ENCODE measurements at places on chromosomes 3 and 15.
A peak's percentile ranks its signal among the peaks of the same experiment; 100 is the strongest.

DNA sequence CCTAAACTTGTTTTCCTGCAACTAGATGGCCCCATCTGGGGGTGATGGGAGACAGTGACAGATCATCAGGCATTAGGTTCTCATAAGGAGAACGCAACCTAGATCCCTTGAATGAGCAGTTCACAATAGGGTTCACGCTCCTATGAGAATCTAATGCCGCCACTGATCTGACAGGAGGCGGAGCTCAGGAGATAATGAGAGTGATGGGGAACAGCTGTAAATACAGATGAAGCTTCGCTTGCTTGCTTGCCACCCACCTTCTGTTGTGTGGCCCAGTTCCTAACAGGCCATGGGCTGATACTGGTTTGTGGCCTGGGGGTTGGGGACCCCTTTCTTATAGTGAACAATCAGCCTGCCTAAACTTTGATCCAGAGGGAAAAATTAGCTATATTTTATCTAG lies 15.2 kb upstream of the C3orf49 start:
- DNase-seq = no peak

DNA sequence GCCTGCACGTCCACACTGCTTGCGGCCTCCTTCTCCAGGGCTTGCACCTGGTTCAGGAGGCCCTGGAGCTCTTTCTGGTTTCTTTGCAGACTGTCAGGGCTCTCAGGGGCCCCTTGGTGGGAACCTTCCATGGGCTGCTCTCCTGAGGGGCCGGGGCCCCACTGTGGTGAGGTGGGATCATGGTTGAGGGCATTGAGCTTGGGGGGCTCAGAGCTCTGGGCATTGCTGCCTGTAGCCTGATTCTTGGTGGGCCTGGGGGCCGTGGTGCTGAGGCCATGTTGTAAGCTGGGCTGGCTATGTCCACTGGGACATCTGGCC lies 7.5 kb downstream of the XIRP1 start:
- DNase-seq = no peak

DNA sequence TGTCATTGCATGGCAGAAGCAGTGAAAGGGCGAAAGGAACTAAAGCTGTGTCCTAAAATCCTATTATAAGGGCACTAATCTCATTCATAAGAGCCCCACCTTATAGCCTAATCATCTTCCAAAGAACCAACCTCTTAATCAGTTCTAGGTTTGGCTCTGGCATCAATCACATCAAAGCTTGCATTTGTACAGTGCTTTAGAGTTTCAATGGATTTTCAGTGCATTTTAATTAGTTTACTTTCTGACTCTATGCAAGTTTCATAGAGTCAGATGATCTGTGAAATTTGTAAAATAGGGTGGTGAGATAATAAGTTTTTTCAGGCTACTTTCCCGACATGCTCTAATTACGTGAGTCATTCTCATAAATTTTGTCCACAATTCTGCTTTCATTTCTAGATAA lies 341.1 kb downstream of the DIPK2A start:
- DNase-seq = no peak

DNA sequence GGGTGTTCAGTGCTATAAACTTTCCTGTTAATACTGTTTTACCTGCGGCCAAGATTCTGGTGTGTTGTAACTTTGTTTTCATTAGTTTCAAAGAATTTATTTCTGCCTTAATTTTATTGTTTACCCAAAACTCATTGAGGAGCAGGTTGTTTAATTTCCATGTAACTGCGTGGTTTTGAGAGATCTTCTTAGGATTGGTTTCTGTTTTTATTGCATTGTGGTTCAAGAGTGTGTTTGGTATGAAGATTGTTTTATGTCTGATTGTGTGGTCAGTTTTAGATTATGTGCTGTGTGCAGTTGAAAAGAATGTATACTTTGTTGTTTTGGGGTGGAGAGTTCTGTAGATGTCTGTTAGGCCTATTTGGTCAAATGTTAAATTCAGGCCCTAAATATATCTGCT lies 133.5 kb upstream of the GALNT15 start:
- no peak for DNase-seq

- DNase-seq = peak; percentile 87
These were observed 40.9 kb upstream of the SMAD3 start for GRCh38 chr15:67024314-67024997.

DNA sequence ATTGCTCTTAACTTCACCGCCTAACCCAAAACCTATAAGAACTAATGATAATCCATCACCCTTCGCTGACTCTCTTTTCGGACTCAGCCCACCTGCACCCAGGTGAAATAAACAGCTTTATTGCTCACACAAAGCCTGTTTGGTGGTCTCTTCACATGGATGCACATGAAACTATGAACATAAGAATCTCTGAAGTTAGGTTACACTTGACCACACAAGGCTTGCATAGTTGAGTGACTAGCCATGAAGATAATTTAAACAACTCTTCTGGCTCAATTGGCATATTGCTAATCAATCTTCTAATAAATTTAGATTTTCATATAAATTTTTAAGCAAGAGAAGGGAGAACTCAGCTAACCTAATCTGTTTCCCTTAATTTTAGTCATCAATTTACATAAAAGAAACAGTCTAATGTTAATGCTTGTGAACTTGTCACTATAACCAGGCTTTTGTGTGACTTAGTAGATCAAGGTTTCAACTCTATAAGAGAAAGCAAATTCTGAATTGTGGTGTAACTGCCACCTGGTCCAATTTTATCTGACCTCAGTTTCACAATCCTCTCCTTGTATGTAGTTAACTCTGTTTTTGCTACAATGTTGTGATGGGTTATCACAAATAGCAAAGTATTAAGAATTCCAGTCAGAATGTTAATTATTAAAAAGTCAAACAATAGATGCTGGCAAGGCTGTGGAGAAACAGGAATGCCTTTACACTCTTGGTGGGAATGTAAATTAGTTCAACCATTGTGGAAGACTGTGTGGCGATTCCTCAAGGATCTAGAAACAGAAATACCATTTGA lies 82.0 kb downstream of the HHLA2 start:
- no peak for DNase-seq

- no peak for DNase-seq
These were observed 18.5 kb downstream of the MINAR1 start for GRCh38 chr15:79450648-79451047.

DNA sequence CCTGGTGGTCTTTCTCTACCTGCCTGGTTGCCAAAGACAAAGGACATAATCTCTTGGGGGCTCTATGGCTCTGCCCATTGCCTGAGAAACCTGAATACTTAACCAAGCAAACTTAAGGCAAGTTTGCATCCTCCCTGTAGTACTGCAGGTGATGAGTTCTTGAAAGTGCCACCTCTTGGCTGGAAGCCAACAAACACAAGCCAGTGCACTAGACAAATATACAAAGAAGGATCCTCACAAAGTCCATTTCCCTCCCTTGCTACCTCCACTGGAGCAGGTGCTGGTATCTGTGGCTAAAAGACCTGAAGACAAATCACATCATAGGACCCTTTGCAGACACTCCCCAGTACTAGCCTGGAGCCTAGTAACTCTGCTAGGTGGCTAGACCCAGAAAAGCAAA lies 772.3 kb downstream of the SI start:
- DNase-seq = no peak

DNA sequence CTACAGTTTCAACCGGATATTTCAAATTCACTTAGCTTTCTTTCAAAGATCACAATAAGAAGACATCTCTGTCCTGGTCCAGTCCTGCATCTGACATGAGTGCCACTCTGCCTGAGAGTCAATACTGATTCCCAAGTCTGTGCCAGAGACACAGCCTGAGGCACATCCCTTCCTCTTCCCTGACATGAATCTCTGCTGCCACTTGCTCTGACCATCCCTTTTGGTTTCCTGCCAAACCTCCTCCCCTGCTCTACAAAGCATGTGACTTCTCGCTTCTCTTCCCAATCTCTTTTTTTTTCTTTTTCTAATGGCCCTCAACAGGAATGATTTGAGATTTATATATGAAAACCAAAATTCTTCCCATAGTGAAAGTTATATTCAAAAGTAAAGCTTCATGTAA lies 117.9 kb downstream of the MECOM start:
- DNase-seq = no peak

- no peak for DNase-seq
These were observed 6.7 kb upstream of the CMTM7 start for GRCh38 chr3:32384938-32385337.

DNA sequence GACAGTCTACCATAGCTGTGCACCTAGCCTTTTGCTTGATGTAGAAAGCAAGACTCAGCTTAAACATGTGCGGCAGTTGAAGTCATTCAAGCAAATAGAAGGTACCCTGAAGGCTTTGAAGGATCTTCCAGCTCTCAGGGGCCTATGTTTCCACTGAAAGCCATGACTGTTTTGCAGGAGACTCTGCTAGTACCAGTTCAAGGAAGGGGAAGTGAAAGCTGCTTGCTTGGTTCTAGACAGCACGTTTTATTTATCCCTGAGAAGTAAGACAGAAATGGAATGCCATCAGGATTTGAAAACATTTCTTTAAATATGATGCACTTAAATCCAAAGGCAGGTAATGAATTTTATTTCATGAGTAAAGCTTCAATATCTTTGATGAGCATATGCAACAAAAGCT lies 311.4 kb downstream of the PDCD6IP start:
- no peak for DNase-seq

- no peak for DNase-seq
These were observed 111.8 kb upstream of the TMC3 start for GRCh38 chr15:81485806-81486205.

GRCh38 chr3:23232016-23232415 lies 28.9 kb downstream of the UBE2E2 start:
- DNase-seq = no peak

DNA sequence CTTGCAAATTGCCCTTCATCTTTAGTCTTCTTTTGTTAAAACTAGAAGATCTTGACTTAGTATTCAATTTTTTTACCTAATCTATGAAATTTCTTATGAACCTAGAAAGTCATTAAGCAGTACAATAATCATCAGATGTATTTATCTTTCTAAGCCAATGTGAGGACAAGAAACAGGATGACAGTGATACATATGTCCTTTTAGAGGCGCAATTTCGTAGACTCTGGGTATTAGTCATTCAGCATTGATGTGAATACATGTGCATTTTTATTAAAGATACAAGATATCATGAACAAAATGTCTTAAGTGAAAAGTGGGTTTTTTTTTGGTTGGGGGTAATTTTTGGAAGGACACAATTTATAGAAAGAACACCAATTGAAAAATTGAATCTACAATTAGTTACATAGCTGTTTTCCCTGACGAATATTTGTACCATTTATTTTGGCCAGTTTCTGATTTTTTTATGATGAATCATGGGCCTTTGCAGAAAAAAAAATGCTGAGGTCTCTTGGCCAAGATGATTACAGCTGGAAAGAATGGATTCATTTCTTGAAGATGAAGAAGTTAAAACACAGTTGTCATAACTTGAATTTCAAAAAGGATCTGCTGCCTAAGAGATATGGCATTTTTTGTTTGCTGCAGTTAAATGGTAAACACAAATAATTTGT lies 48.9 kb upstream of the AGTR1 start:
- no peak for DNase-seq

- no peak for DNase-seq
These were observed 52.5 kb upstream of the CORO2B start for GRCh38 chr15:68526269-68526668.

DNA sequence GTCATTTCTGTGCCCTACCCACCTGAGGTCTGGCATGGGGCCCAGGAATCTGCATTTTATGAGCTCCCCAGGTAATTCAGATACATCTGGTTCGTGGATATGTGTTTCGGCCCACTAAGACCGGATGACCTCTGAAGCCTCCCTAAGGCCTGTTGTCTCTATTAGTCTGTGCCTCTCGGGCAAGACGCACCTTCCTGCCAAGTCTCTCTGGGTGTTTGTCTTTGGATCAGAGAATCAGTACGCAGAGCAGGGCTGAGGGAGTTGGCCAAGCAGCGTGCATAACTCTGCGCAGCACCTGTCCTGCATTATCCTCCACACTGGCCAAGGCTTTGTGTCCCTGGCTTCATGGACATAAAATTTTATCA lies 181.0 kb downstream of the THSD4 start:
- DNase-seq = peak; percentile 50

DNA sequence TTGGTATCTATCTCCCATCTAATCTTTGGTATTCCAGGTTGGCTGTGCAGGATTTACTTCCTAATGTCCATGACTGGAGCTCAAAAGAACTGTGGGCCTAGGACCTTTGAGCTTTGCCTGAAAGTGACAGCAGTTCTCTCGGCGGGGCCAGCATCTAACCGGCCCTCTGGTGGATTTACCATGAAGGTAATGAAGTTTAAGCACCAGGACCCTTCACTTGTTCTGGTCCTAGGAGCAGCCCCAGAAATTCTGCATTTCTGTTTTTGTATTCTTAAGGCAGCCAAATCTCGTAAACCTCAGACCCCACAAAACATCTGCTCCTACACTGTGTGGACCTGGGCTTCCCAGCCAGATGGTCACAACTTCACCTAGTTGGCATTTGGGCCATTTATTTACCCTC lies 13.0 kb downstream of the CALML4 start:
- no peak for DNase-seq

- no peak for DNase-seq
These were observed 48.0 kb downstream of the ARHGAP31 start for GRCh38 chr3:119342176-119342575.

GRCh38 chr15:46394463-46394862 lies 759.6 kb downstream of the SQOR start:
- DNase-seq = no peak

DNA sequence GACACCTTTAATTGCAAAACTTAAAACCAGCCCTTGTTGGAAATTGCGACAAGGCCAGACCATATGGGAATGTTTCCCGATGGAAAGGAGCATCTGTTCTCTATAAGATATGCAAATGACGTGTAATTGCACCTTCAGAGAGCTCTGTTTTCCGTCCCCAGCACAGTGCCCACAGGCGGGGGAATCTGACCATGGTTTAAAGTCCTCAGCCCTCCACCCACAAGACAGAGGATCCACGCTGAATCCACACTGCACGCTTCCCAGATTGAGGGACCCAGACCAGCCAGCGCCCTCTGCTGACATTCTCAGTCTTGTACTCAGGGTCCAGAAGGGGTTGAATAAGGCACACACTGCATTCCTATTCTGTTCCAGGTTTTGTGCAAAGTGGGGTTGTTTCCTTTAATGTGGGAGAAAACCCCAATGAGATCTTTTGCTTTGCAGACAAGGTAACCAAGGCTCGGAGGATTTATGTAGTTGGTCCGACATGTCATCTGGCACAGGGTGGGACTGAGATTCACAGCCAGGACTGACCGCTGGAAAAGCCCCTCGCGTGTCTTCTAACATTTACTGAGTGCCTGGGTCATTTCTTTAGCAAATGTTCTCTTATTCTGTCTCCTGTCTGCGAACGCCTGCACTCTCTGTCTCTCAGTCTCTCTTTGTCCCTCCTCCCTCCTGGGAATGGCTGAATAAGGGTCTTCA lies 36.8 kb upstream of the KLHL25 start:
- peak; percentile 83 for DNase-seq

- DNase-seq = no peak
These were observed 20.5 kb upstream of the IQSEC1 start for GRCh38 chr3:13093687-13094086.

All from small intestine (tissue), 16 donors.